ENCODE measurements at places on chromosomes 2 and 18. TPM values are rescaled to one million over a fixed set of nuclear protein-coding genes. Genes with fewer than 3 reads are reported as not detected.
A peak's percentile ranks its signal among the peaks of the same experiment; 100 is the strongest.

Gene PEX13
- 22.6 TPM for total RNA-seq

Gene SCLY
- total RNA-seq, result 15.1 TPM

Gene LYPD1
- total RNA-seq, result 1.2 TPM

Gene ATP6V1C2
- 0.62 TPM for total RNA-seq

Gene NFATC1
- total RNA-seq, result 80.3 TPM

Gene DRC1
- 3.7 TPM for total RNA-seq

Gene GAD1
- total RNA-seq, result 0.36 TPM

Gene SLC14A1
- 5.5 TPM for total RNA-seq

Gene SMYD1
- 0.49 TPM for total RNA-seq

Gene LYG1
- 2.1 TPM for total RNA-seq

Gene CNTNAP5
- total RNA-seq, result not detected

Gene TUBA3E
- not detected for total RNA-seq

Gene LRRTM4
- total RNA-seq, result 18.1 TPM

Gene PPP1R1C
- total RNA-seq, result 18.1 TPM

Gene LCT
- 0.04 TPM for total RNA-seq

GRCh38 chr2:96529376-96530143 lies 7.0 kb upstream of the ARID5A start:
- DNase-seq, result no peak

DNA sequence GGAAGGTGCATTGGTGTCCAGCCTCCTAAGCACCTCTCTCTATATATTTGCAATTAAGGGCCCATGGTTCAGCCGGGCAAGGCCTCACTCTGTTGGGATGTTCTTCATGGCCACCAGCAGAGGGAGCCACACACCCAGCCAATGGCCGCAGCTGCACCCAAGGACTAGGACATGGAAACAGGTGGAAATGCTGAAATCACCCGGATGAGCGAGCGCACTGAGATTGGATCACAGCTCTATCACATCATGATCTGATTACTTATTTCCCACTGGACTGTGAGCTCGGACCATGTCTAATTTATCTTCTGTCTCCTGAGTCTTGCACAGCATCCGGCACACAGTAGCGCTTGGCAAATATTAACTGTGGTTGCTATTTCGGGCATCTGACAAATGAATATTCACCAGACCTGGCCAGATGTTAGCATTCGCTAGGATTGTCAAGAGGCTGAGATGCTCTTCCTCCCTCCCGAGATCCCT lies 31.2 kb downstream of the KIF3C start:
- DNase-seq, result peak; percentile 88

GRCh38 chr18:59517446-59518165 lies 158.5 kb upstream of the LMAN1 start:
- no peak for DNase-seq

DNA sequence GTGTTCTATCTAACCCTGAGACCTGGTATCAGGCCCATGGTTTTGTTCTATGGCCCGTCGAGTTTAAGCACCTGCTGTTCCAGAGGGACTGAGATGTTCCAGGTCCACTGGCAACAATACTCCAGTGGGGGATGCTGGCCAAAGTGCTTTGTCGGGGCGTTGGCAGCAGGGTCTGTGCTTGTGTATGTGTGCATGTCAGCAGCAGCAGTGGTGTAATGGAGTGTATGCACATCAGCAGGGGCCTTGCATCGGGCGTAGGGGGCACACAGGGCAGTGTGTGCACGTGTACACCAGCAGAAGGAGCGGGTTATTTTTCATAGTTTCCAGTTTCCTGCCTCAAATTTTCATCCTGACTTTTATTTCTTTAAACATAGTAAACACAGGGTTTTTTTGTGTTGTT lies 37.8 kb upstream of the THUMPD2 start:
- DNase-seq, result no peak

GRCh38 chr2:96157649-96158553 lies 12.7 kb upstream of the DUSP2 start:
- peak; percentile 52 for DNase-seq

DNA sequence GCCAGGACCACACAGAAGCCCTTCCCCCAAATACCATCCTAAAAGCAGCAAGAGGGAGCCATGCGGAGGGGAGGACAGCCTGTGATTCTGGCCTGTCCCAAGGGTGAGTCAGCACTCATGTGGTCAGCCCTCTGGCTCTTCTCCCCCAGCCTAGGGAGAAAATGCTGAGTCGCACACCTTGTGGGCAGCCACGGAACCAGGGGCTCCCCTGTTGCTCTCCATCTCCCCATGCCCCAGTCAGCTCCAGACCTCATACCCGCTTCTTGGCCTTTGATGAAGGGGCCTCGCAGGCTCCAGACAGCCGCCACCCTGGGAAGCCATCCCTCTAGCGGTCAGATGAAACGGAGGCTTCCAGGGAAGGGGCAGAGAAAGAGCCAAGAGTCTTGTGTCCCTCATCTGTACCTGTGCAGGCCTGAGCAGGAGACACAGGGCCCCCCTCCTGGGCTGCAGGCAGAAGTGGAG lies 181.3 kb upstream of the SIX2 start:
- no peak for DNase-seq

DNA sequence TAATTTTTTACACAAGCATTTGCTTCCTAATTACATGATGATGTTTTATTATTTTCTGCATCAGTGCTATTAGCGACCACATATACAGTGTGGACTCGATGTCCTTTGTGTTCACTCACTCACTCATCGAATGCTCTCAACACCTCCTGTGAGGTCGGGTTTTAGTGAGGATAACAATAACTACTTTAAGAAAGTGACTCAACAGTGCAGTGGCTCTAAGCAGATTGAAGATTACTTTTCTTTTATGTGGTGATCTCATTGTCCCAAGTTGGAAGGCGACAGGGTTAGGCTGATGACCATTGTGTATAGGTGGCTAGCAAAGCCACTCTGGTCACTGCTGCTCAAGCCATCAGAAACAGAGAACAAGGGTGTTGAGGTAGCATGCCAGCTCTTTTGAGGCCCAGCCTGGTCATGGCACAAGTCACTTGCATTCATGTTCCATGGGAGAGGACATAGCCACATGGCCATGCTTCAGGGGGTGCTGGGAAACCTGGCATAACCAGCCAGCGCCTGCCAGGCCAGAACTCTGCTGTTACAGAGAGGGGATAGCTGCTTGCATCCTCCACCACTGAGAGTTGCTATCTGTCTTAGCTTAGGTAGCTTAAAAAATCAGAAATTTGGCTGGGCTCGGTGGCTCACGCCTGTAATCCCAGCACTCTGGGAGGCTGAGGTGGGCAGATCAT lies 60.4 kb downstream of the PDCL3 start:
- DNase-seq, result no peak

DNA sequence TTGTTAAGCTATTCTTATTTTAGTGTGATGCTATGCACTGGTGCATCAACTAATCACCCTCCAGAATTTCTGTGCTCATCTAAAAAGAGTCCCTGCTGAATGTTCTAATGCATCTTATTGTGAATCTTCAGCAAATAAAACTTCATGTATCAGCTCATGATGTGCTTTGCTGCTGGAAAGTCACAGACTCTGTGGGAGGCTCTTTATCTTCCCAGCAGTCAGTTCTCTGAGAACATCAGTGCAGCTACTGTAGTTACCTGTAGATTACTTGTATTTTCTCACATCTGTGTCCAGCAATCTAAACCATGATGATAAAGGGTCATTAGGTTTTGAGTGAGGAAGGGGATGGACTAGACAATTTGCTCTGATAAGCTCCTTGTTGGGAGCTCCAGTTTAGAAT lies 141.6 kb upstream of the SP3 start:
- DNase-seq, result no peak

DNA sequence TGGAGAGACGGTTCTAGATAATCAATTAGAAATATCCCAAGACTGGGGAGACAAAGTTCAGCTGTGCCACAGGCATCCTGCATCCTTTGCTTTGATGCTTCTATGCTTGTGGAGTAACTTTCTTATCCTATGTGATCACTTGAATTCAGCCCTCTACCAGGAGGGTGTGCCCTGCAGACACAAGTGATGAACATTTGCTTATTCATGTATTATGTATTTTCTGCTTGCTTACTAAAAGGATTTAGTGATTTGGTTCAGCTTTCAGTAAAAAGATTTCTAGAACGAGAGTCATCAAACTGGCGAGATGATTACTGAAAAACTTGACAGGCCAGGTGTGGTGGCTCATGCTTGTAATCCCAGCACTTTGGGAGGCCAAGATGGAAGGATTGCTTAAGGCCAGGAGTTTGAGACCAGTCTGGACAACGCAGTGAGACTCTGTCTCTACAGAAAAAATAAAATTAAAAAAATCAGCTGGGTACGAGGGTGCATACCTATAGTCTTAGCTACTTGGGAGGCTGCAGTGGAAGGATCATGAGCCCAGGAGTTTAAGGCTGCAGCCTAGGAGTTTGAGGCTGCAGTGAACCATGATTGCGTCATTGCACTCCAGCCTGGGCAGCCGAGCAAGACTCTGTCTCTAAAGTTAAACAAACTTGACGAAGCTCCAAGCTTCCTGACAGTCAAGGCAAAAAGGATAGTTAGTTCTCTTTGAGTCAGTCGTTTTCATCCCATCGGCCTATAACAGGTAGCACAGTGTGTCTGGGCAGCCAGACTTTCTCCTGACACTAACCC lies 13.3 kb downstream of the HK2 start:
- no peak for DNase-seq

GRCh38 chr2:120739438-120740090 lies 3.9 kb downstream of the GLI2 start:
- DNase-seq, result no peak

DNA sequence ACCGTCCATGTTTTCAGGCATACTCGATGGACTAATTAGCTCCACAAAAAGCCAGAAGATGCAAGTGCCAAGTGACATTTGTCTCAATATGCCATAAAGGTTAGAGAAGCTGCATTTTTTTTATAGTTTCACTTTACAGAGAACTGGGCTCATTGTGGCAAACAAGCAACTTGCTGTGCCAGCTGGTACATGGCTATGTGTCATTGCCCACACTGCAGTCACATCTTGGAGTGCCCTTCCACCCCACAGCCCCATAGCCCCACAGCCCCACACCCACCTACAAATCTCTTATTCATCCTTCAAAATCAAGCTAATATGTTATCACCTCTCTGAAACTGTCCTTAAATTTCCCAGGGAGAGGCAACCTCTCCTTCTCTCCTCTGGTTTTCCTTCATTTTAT lies 451.9 kb downstream of the ARHGAP15 start:
- no peak for DNase-seq

- no peak for DNase-seq
These were observed 54.9 kb downstream of the EXOC6B start for GRCh38 chr2:72770879-72771461.

DNA sequence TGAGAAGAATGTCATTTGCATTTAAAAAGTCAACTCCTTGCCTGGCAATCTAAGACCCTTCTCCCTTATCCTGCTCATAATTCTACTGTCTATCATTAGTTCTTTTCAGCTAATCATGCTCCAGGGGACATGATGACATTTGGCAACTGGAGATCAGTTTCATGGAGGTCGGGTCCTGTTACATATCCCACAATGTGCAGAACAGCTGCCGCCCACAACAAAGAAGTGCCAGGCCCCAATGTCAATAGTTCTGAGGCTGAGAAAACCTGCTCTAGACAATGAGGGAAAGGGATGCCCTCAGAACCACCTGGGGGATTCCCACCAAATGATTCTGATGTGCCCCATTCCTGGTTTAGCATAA lies 53.4 kb upstream of the IL1RL1 start:
- no peak for DNase-seq

DNA sequence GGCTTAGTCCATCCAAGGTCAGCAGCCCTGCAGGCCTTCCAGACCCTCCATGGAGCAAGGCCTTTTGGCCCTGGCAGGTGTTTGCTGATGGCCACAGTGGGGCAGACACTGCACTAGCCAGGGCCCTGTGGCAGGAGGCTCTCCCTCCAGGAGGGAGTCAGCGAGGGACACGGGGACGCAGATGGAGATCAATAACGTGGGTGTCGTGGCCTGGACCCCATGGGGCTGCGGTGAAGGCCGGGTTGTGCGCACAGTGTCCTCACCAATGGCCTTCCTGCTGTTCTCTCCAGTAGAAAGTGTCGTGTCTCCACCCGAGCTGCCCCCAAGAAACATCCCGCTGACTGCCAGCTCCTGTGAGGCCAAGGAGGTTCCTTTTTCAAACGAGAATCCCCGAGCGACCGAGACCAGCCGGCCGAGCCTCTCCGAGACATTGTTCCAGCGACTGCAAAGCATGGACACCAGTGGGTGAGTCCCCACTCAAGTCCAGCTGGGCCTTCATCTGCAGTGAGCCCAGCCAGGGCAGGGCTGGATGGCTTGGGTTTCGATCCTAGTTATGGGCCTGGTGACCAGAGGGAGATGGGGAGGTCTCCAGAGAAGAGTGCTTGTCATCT lies 65.4 kb downstream of the INPP5D start:
- DNase-seq, result no peak

- no peak for DNase-seq
These were observed 14.6 kb downstream of the POU3F3 start for GRCh38 chr2:104868505-104868866.

DNA sequence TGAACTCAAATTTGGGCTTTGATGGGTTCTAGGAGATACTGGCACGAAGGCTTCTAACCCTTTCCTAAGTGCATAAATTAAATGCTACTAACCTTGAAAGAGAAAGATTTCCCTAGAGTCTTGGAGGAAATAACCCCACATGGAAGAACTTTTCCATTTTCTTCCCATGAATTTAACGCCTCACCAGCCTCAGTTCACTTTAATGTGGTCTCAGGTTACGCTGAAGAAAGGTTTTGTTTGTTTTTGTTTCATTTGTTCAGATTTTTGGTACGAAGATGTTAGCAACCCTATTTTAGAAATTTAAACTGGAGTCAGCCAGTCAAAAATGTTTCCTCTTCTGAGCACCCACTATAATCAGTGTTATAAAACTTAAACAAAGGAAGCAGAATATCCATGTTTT lies 30.7 kb downstream of the METTL4 start:
- no peak for DNase-seq

All from sciatic nerve (tissue), 2 donors.